ENCODE measurements at places on chromosomes 16 and 17.

DNA sequence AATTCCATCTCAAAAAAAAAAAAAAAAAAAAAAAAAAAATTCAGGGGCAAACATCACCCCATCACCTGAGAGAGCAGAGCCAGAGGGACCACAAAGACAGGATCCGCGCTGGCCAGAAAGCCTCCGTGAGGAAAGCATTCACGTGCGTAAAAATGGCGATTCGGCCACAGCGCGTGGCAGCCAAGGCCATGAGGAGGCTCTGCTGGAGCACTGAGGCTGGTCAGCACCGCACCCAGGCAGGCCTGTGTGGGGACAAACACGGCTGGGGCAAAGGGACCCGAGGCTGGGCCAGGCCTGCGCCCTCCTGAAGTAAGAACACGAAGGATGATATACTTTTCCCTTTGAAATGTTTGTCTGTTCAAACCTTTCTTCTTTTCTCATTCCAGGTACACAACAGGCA lies 45.2 kb downstream of the MAP1LC3B start:
- no peak for DNase-seq

DNA sequence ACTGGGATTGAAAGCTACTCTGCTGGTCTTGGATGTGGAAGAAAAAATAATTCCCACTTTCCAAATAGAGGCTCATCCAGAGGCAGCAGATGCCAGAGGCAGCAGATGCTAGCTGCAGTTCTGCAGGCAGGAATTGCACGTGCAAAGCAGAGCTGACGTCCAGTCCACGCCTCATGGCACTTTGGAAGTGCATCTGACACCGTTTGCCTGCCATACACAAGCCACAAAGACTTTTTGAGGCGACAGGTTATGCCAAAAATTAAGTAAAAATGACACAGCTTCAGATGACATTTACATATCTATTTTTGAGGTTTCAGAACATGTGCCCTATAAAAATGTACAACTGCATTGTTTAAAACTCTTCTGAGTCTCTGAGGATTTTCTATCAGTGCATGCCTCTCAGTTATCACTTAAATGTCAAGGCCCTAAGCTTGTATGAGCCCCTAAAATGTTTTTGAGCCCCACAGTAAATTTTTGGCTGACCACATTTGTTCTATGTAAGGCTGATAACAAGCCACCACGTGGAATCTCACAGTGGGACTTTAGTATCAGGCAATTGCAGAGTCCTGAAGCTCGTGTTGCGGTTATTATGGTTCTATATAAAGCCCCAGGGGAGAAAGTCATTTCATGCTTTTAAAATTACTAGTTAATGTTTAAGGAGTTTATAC lies 239.2 kb downstream of the PRKCA start:
- DNase-seq = no peak

DNA sequence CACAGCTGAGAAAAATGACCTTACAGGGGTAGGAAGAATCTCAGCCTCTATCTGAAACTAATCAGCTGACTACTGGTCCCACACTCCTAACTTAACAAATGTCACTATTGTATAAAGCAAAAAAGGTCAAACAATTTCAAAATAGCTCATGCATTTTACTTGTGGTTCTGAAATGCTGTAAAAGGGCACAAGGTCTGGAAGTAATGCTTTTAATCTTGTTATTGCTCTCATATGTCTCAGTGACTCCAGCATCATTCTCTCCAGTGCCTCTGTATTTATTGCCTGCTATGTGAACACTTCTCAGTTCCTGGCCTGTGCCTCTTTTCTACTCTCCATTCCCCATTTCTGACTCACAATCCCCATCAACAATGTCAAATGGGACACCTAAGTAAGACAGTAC lies 937.7 kb downstream of the CDH11 start:
- DNase-seq = no peak

DNA sequence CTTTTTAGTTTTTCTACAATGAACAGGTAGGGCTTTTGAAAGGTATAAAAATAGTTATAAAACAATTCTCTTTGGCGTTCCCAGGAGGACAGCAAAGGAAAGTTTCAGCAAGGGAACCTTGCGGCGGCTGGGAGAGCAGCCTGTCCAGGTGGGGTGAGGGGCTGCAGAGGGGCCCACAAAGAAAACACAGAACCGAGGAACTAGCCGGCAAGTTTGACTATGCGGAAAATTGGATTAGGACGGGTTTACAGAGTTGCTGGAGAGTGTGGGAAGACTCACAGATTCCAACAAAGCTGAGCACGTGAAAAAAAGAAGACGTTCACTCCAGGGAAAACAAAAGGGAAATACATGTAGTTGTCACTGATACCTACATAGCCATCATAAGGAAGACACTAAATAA lies 40.2 kb upstream of the METTL16 start:
- DNase-seq = no peak
